ENCODE measurements at places on chromosomes 2 and 18.

DNA sequence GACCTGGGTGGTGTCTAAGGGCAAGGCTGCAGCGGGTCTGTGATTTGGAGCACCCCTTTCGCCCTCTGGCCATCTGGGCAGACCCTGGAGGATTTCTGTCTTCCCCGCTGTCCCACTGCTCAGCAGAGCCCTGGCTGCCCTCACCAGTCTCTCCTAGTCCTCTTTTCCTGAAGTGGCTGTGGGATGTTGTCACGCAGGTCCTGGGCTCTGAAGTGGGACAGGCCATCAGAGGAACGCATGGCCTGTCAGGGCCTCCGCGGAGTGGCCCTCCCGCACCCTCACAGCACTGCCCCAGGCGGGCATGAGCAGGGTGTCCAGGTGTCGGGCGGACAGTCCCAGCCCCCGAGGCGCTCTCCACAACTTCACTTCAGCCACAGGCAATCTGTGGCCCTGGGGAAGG, 1.1 kb upstream of the TMEM185B start:
- no peak for DNase-seq

- DNase-seq = no peak
Measured at GRCh38 chr2:199356412-199356811, 101.3 kb downstream of the SATB2 start.

- DNase-seq = no peak
Measured at GRCh38 chr18:76687304-76687962, 134.9 kb upstream of the ZNF236 start.

DNA sequence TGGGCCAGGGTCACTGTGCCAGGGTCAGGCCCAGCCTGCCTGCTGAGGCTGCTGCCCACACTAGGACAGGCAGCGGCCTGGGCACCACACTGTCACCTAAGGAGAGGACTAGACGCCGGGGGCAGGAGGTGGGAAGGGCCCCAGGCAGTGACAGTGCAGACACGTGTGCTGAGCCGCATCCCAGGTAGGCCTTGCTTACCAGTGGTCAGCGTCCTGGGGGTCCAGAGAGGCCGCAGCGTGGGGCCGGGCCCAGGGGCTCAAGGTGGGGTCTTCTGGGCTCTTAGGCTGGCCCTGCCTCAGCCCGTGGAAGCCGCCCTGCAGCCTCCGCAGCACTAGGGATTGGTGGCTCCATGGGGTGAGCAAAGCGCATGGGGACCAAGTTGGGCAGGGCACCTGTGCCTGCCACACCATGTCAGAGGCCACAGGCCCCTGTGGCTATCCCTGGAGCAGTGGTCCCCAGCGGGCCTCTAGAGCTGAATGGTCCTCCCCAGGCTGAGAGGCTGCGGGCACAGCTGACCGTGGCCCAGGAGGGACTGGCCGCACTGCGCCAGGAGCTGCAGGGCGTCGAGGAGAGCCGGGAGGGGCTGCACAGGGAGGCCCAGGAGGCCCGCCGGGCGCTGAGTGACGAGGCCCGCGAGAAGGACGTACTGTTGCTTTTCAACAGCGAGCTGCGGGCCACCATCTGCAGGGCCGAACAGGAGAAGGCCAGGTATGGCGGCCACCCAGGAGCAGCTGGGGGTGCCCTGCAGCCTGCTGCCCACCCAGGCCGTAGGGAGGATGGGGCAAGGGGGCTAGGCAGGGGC, 35.2 kb upstream of the SNED1 start:
- DNase-seq = no peak

GRCh38 chr18:54812885-54813284, 15.4 kb upstream of the RAB27B start:
- DNase-seq = no peak

DNA sequence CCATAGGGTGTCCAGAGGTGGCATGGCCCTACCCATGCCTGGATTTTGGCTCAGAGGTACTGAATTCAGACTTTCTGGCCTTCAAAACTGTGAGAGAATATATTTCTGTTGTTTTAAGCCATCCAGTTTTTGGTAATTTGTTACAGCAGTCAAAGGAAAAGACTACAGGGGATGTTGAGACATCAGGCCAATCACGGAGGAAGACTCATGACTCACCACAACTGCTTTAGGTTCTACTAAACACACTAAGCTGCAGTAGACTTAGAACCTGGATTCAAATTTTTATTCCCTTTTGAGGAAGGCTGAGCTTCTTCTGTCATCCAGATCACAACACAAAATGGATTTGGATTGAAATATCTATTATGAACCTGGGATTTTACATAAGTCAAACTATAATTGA, 12.0 kb upstream of the C2orf66 start:
- DNase-seq = no peak

- no peak for DNase-seq
Measured at GRCh38 chr2:17719562-17720371, 33.8 kb downstream of the SMC6 start.

DNA sequence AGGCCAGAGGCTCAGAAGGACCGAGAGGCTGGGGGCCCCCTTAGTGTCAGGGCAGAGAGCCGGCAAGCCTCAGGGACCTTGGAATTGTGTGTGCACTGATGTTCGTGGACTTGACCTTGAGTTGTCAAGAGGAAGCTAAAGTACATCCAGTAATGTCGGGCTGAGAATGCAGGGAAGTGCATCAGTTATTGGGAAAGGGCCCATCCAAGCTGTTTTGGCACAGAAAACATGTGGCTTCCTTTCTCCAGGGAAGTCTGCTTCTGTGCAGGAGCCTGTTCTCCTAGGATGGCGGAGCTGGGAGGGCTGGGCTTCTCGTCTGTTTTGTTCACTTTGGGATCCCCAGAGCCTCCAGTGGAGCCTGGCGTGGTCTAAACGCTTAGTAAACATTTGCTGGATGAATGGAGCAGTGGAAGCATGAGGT, 23.7 kb downstream of the ATOH8 start:
- DNase-seq = no peak

- DNase-seq = no peak
Measured at GRCh38 chr2:45496869-45497268, 114.2 kb downstream of the SRBD1 start.

GRCh38 chr18:22282311-22283115, 113.1 kb downstream of the GATA6 start:
- no peak for DNase-seq

GRCh38 chr2:229003256-229003655, 267.8 kb downstream of the PID1 start:
- no peak for DNase-seq

DNA sequence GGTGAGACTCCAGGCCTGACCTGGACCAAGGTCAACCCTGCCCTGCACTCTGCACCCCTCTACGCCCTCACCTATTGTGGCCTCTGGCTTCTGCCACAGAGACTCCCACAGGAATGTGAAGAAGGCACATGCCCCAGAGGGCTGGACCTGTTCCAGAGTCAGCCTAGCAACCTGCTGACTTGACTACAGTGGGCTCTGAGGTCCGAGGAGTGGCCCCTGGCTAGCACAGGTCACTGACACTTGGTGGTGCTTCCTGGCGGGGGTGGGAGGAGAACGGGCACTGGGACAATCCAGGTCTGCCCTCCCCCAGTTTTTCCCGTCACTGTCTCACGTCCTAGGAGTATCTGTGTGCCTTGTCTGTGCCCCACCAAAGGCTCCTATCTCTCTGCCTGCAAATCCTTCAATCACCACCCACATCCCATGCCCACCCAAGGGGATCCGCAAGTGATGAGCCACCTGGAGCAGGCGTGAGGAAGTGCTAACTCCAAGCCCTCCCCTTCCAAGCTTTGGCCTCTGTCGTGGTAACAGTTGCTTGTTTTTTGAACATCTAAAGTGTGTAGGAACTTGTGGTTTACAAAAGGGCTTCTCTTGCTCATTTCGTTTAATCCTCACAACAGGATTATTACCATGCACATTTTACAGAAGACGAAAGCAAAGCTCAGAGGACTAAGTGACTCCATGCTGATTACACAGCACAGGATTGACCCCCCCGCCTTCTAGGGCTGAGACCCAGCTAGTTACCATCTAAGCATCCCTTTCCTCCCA, 86.2 kb downstream of the MCFD2 start:
- DNase-seq = no peak

DNA sequence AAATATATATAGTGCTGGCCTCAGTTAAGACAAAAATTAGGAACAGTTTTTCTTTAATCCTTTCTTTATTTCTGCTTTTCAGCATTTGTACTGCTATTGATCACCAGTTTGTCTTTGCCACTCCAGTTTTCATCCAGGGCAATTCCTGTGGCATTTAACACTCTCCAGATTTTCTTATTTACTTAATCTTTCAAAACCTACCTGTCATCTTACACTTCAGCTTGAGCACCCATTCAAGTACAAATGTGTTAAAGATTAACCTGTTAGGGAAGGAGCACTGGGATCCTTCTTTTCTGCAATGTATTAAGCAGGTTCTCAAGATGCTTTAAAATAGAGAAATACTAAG, 101.8 kb upstream of the SCN1A start:
- no peak for DNase-seq

DNA sequence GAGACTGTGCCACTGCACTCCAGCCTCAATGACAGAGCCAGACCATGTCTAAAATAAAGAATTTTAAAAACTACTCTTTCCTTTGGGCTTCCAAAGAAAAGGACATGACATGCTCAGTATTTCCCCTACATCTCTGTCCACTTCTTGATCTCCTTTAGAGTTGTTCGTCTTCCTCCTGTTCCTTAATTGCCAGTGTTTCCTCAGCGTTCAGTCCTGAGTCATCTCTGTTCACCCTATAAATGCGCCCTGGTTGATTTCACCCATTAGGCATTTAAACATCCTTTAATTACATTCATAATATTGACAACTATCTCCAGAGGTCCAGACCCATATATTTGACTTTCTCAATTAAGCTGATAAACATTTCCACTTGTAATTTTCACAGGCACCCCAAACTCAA, 64.0 kb downstream of the AAK1 start:
- DNase-seq = no peak

- no peak for DNase-seq
Measured at GRCh38 chr2:183078163-183078463, 434 bp upstream of the DUSP19 start.

DNA sequence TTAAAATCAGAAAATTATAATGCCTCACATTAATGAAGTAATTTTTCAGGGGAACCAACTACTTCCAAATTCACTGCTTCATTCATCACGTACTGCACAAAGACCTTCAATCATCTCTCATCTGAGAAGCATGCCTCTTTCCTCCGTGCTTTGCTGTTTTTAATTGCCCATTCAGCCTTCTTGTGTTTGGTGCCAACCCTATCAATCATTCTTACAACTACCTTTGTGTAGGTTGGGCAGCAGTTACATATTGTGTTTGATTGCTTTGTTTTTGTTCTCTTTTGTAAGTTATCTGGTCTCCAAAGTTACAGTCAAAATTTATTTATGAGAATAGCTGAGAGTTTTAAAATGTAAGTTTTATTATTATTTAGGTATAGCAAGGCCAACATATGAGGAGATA, 549.0 kb upstream of the SLC8A1 start:
- DNase-seq = no peak

DNA sequence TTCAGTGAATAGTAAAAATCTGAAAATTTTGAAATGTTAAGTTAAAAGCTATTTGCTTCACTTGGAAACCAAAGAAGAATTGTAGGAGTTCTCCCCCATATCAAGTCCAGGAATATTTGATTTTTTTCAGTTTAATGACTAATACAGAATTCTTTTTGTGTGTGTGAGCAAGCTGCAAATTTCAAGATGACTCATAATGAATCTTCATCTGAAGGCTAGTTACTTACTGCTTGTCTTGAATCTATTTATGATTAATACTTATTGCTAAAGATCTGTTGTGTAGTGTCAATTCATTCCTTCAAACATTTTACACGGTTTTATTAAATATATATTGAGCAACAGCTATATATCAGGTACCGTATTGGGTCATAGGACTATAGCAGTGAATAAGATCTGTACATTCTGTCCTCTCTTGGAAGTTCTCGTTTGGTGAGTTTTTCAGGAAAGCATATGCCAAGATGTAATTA, 47.8 kb upstream of the CAVIN2 start:
- no peak for DNase-seq

DNA sequence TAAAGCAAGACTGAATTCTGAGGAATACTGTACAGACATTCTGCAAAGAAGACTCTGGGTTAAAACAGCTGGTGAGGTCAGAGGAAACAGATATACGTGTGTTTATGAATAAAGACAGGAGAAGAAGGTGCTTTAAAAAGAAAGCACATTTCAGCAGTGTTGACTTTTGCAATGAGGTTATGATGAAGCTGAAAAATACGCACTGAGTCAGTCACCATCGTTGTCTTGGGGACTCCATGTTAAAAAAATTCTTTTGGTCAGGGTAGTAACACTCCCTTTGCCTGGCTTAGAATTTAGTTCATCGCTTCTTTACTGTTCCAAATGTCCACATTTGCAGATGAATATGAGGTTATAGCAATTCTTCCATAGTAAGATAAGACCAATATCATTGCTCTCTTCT, 1049.0 kb downstream of the TSN start:
- DNase-seq = no peak

Data from stimulated activated CD4-positive, alpha-beta T cell treated with anti-CD3 and anti-CD28 coated beads, Interleukin-1b, Interleukin-23, amount 100 ng/mL, for 1 hour (primary cell).